ENCODE measurements at places on chromosomes 2 and 18.

GRCh38 chr2:199704358-199705238 lies 146.4 kb downstream of the FTCDNL1 start:
- DNase-seq, result no peak

DNA sequence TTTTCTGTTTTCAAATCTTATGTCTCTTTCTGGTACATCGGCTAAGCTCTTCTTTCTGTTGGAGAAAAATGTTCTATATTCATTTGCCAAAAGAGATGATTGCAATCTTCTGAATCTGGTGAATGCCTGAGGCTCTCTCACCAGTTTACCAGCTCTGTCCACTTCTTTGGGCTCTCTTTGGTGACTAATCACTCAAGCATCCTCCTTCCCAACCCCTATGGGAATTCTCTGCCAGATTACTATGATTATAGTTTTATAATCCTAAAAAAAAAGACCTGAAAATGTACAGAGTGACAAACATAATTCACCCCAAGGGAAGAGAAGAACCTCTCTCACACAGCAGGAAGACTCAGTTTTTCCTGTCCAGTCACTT lies 187.3 kb downstream of the CAMKMT start:
- DNase-seq, result peak; percentile 34

DNA sequence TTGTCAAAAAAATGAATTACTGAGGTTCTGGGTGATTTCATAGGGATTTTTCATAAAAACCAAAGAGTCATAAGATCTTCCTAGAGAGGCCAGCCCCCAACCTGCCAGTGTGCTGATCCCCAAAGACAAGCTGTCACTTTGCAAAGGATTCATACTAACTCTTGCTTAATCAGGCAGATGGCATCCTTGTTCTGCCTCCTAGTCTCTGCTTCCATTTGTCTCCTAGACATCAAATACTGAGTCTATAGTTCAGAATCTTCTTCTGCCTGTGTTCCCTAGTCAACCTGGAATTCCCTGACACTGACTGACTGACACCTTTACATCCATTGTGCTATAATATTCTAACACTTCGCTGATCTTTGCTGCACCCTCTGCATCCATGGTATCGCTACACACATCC lies 84.9 kb downstream of the SLC8A1 start:
- DNase-seq, result no peak

- no peak for DNase-seq
Measured at GRCh38 chr2:197938555-197938954, 134.2 kb downstream of the PLCL1 start.

- DNase-seq, result no peak
Measured at GRCh38 chr2:71849111-71849510, 298.6 kb downstream of the CYP26B1 start.

GRCh38 chr2:150475479-150476250 lies 11.8 kb downstream of the RND3 start:
- DNase-seq, result no peak

DNA sequence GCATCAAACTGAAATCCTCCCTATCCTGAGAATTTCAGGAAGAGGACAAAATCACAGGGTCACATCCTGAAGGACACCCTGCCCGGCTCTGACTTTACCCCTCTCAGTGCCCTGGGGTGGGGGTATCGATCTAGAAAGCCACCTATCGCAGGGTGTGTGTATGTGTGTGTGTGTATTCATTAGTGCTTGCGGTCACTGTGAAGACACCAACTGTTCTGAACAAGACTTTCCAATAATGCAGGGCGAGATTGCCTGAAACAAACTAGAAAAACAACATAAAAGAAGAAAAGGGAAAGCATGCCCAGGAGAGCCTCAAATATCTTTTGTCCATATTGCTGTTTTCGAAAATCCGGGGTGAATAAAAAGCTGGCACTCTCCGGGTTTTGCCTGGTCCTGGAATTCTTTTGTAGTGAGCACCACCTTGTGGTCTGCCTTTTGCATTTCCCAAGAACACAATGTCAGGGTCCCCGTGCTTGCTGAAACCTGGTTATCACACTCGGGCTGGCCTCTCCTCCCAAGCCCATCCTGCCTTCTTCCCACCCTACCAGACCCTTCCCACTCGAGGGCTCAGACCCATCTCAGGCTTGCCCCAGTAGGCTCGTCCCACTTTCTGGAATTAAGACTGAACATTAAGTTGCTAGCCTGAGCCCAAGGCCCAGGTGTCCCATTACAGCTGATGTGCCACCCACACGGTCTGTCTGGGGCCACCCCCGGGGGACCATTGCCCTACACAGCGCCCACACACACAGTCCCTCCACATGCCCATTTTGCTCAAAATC lies 25.0 kb upstream of the COPS8 start:
- peak; percentile 73 for DNase-seq
